Keratinocyte (primary cell): ENCODE measurements at places on chromosomes 1 and 21. TPM values are rescaled to one million over a fixed set of nuclear protein-coding genes. Genes with fewer than 3 reads are reported as not detected.

The LYPD8 gene
- polyA plus RNA-seq = not detected in 3 replicates

The NBPF26 gene
- 6.5 to 7.7 TPM (median 7.6 TPM) in 3 replicates for polyA plus RNA-seq

DNA sequence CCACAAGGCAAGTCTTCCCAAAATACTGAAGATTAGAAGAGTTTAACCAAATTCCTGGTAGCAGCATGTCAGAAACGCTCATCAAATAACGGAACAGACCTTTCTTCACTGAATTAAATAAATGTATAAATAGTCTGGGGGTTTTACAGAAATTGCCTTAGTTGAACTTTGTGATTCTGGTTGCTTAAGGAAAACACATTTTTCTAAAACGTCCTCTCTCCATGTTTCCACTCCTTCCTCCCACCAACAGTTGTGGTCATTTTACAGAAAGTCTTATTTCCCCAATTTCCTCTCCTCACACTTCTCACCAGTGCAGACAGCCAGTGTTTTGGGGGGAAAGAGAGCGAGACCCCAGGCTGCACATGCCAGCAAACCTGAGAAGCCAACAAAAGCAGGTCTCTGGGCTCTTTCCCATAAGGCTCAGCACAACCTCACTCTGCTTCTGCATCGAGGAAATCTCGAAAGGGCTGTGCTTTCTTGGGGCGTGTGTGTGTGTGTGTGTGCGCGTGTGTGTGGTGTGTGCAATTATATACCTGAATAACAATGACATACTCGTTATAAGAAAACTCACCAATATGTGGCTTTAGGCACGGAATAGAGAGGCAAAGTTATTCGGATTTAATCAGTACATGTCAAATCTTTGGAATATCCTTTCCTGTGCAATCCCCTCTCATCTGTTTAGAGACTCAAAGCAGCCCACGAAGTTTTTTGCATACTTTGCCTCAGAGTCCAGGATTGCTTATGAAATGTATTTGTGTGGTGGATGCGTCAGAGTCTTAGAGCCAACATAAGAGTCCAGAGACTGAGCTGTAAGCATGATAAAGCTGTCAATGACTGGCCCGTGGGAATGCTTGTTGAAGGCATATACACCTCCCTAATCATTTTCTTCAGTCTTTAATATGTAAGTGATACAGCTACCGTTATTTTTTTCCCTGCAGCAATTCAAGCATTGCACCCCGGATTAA, 2.0 kb downstream of the KCNJ15 start:
- no peaks in the 10 kb centered on the region for H3K27me3 ChIP-seq
- H3K4me3 ChIP-seq = no peak overlapping the region
- peaks cover 25% of the 10 kb centered on the region for H3K4me1 ChIP-seq
- DNase-seq = no peak
- peaks cover 5% of the 10 kb centered on the region for H3K36me3 ChIP-seq

GRCh38 chr1:6998267-6998666, 213.0 kb downstream of the CAMTA1 start:
- H3K4me3 ChIP-seq = no peak overlapping the region
- no peaks in the 10 kb centered on the region for H3K36me3 ChIP-seq
- peaks cover 4% of the 10 kb centered on the region for H3K27me3 ChIP-seq
- no peaks in the 10 kb centered on the region for H3K4me1 ChIP-seq

DNA sequence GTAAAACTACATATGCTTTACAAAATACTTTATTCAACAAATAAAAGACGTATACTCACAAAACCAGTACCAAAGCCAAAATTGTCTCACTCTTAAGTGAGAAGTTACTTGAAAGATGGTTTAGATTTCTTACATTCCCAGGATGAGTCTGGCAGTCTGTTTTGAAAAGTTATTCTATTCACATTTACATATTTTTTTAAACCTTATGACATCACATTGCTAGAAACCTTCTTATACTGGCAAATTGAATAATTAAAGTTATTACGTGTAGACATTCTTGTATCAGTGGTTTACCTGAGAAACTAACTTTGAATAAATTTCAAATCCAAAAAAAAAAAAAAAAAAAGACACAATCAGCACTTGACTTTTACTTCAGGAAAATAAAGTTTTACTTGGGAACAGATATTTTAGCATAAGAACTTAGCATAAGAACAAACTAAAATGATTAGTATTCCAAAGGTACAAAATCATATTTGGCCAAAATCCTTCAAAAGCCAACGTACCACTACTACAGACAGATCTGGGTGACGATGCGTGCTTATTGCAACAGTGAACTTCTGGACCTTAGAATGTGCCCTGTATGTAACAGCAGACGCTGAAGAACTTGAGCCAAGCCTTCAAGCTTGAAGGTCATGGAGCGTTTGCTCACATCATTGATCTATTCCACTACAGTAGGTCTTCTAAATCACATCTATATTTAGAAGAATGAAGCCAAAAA, 2.5 kb downstream of the CDC42BPA start:
- no peaks in the 10 kb centered on the region for H3K27me3 ChIP-seq
- H3K4me3 ChIP-seq = peak overlapping the region; percentile 84
- H3K4me1 ChIP-seq = peaks cover 13% of the 10 kb centered on the region

DNA sequence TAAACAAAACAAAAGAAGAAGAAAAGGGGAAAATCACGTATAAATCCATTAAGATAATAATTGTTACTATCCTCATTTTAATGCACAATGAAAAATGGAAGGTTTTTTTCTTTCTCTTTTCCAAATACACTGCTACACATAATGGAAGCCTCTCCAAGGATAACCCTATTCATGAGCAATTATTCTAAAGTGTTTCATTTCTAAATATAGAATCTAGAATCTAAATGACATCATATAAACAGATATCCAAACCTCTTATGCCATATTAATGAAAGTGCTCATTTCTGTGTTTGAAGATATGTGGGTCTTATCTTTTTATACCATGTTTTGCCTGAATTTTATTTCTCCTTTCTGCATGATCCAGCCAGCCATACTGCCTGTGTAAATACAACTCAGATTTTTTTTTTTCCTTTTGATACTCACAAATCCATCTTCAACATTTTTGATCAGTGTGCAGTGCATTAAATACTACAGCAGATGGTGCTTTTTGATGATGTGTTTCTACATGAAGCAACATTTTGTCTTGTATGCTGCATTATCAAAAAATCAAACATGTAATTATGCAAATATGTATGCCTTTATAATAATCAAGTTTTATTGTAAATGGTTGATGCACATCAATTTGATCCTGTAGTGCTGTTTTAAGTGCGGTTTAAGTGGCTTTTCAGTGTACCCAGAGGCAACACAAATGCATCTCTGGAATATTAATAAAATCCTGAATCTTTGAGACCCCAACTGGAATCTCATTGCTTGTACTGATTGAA, 625.6 kb upstream of the PTBP2 start:
- H3K27ac ChIP-seq = no peak overlapping the region
- H3K4me1 ChIP-seq = no peaks in the 10 kb centered on the region
- no peak for DNase-seq
- no peak overlapping the region for H3K4me3 ChIP-seq

GRCh38 chr1:164380893-164381292, 178.1 kb upstream of the PBX1 start:
- no peaks in the 10 kb centered on the region for H3K27me3 ChIP-seq
- H3K4me1 ChIP-seq = no peaks in the 10 kb centered on the region
- DNase-seq = no peak
- H3K4me3 ChIP-seq = no peak overlapping the region
- no peak overlapping the region for H3K27ac ChIP-seq

GRCh38 chr1:31007462-31007991, 58.0 kb downstream of the PUM1 start:
- H3K4me1 ChIP-seq = peaks cover 74% of the 10 kb centered on the region
- H3K27me3 ChIP-seq = no peaks in the 10 kb centered on the region
- peak; percentile 63 for DNase-seq
- peak overlapping the region; percentile 31 for H3K4me3 ChIP-seq
- H3K27ac ChIP-seq = peak overlapping the region; percentile 64

DNA sequence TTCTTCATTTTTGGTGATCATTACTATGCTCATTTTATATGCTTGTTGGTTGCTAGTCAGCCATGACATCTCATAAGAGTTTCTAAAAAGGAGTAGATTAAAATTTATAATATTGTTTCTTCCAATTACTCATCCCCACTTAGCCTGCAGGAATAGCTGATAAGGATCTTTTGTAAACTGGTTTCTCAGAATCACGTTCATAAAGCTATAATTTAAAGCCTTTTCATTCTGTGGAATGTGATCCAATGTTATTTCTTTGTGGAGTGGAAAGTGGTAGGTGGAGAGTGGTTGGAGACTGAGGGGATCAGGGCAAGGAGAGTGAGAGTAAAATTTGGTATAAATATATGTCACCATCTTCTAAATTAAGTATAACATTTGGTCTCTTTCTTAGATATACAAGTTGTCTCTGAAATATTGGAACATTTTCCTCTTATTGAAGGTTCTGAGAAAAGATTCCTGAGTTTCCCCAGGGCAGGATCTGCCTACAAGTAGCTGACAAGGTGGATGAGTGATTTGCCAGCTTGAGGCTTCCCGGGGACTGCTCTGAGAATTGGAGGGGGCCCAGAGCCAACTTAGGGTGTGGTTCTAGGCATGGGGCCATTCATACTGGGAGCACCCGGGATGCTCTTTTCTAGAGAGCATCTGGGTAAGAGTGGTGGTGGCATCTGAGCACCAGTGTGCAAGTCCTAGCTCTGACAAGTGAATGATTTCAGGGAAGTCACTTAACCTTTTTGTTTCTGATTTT, 116.4 kb downstream of the TBX19 start:
- peaks cover 14% of the 10 kb centered on the region for H3K27me3 ChIP-seq
- H3K36me3 ChIP-seq = no peaks in the 10 kb centered on the region
- no peak overlapping the region for H3K27ac ChIP-seq
- H3K4me3 ChIP-seq = no peak overlapping the region

GRCh38 chr1:153100245-153100644, 5.9 kb upstream of the SPRR2E start:
- peaks cover 33% of the 10 kb centered on the region for H3K4me1 ChIP-seq
- peak overlapping the region; percentile 96 for H3K27ac ChIP-seq
- H3K36me3 ChIP-seq = no peaks in the 10 kb centered on the region
- no peaks in the 10 kb centered on the region for H3K27me3 ChIP-seq
- peak; percentile 92 for DNase-seq

DNA sequence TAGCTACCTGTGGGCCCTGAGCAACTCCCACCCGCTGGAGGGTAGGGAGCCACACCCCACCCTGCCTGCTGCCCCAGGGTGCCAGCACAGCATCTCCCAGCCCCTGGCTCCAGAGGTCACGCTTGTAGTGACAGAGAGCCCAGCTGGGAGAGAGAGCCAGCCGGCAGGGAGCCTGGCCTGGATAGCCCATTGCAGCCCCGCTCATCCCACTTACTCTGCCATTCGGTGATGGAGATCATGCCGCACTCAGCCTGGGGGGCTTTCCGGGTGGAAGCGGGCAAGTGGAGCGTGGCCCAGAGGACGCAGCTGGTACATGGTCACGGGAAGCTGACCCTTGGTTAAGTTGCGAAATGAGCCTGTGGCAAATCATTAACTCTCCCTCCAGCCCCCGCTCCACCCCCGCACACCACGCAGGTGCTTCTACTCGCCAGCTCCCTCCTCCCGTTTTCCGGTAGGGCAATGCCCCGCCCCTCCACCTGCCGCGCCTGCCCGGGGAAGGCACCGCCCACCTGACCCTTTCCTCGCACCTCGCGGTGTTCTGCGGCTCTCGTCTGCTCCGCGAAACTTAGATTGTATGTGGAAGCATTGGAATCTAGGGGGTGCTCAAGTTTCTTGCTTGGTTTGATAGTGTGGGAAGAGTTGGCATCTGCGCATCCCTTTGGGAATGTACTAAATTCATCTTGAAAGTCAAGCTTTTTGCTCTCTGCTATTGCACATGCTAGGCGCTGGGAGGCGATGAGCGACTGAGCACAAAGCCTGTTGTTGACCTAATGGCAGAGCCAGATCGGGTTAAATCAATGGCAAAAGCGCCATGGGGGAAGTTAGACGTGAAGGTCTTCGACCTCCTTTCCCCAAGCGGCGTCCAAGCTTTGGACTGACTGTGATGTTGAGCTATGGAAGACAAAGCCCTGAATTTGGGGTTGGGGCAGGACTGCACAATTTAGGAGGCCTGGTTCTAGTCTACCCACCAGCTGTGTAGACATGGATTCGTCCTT, at the start of gene GOLT1A:
TSS of gene GOLT1A (minus strand) at position 321 of the 995 bp plus-strand sequence. CDS start at position 239, 82 bp downstream.
- H3K4me3 ChIP-seq = peak within 1 kb of the TSS; percentile 12
- H3K36me3 ChIP-seq = no peaks in the 10 kb centered on the region
- no peak within 1 kb of the TSS for H3K27ac ChIP-seq
- no peaks in the 10 kb centered on the region for H3K27me3 ChIP-seq
- DNase-seq = peak; percentile 36

- no peaks in the 10 kb centered on the region for H3K27me3 ChIP-seq
- no peaks in the 10 kb centered on the region for H3K36me3 ChIP-seq
- H3K27ac ChIP-seq = no peak overlapping the region
These were observed 25.5 kb downstream of the ROR1 start for GRCh38 chr1:63799307-63799706.

- peaks cover 44% of the 10 kb centered on the region for H3K4me1 ChIP-seq
- no peaks in the 10 kb centered on the region for H3K27me3 ChIP-seq
- H3K36me3 ChIP-seq = peaks cover 64% of the 10 kb centered on the region
- DNase-seq = no peak
These were observed 126.4 kb downstream of the CLIC6 start for GRCh38 chr21:34795175-34795547.
